ENCODE measurements at places on chromosomes 1 and 21.

- DNase-seq, result no peak
These were observed 2.2 kb downstream of the TMEM54 start for GRCh38 chr1:32898958-32899357.

DNA sequence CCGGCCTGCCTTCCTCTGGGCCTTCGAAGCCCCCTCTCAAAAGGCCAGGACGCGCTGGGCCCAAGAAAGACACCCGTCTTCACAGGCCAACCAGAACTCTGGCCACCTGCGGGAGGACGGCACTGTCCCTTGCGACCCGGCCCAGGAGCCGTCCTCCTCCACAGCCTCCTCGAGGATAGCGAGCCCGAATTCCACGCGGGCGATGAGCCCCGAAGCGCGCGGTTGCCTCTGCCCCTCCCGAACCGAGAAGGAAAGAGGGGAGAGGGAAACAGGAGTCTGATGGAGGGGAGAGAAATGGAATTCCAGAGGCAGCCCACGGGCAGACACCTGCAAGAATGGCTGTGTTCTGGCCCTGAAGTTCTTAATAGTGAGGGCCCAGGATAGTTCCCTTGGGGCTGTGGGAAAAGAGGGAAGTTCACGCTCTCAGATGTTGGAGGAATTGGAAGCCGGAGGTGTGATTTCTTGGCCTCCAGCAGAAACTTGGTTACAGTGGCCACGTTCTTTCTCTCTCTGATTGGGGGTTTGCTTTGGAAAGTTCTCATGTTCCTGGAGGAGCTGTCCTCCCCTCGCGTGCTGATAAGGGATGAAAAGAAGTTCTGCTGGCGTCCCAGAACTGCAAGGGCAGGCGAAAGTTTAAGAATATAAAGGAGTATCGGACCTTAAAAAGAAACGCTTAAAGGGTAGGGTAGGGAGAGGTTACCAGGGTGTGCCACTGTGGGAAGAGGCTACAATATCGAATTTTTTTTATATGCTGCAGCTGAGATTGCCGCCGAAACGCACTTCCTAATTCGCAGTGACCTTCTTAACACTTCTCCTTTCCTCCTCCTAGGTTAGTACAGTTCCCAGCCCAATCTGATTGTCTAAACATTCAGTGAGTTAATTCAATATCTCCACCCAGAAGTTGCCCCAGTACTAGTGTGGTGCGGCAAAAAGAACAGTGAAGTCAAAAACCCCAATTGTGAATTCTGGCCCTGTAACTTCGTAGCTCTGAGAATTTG is 5.8 kb upstream of the SLC44A5 start:
- DNase-seq, result no peak

GRCh38 chr1:202255343-202255742 is 61.7 kb downstream of the LGR6 start:
- no peak for DNase-seq

GRCh38 chr1:44389437-44389836 is 15.6 kb upstream of the RNF220 start:
- no peak for DNase-seq

DNA sequence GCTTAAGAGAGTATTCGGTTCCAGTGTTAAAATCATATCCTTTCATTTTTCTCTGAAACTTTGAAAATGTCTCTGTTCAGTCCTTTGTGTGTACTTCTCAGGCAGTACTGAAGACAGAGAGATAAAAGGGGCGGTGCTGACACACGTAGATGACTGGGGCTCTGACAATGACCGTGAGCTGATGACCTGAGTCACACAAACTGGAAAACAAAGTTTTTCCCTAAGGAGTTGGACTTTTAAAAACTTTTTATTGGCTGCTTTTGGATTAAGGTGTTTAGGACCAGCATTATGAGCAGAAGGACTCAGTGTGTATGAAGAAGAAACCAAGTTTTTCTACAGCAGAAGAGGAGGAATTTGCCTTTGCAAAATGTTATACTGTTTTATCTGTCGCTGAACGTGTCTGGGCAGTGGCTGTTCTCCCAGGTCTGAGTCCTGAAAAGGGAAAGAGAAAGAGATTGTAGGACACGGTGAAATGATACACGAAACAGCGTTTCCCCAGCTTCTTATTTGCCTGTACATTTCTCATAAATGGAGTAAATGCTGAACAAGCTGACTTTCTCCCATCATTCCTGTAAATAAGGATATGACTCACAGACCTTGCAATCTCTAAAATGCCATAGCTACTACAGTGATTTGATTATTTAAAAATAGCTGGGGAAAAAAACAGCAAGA is 51.5 kb downstream of the MAP3K7CL start:
- DNase-seq, result peak; percentile 83

GRCh38 chr1:9020305-9020704 is 5.9 kb downstream of the SLC2A7 start:
- no peak for DNase-seq

- peak; percentile 21 for DNase-seq
These were observed 172.8 kb downstream of the CLEC20A start for GRCh38 chr1:178324003-178324402.

GRCh38 chr1:22643381-22643780 is at the start of gene C1QC:
C1QC (plus strand) TSS chr1:22643633; CDS start chr1:22644024, 391 bp downstream.
- DNase-seq, result no peak

DNA sequence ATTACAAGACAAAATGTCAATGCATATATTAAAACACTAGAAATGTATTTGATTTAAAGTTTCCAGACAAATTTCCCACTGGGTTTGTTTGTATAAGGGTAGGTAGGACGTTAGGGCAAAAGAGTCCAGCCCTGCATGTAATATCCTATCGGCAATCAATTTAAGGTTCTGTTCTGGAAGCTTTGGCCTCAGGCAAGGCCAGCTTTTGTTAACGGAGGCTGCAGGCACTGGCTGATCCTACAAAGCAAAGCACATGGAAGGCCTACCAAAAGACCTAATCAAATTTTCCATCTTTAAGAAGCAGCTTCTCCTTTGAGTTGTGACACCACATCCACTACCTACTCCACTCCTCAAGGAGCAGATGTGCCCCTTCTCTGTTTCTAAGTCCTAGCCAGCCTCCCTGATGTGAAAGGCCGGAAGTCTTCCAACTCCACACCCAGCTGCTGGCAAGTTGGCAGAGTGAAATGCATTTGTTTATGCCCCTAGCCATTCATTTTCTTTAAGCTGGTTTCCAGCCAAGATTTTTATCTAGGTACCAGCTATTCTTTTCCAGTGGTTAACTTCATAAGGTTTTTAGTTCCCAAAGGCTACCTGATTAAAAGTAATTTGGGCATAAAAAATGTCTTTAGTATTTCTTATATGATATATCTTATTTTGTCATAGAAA is 452.6 kb downstream of the PTBP2 start:
- no peak for DNase-seq

DNA sequence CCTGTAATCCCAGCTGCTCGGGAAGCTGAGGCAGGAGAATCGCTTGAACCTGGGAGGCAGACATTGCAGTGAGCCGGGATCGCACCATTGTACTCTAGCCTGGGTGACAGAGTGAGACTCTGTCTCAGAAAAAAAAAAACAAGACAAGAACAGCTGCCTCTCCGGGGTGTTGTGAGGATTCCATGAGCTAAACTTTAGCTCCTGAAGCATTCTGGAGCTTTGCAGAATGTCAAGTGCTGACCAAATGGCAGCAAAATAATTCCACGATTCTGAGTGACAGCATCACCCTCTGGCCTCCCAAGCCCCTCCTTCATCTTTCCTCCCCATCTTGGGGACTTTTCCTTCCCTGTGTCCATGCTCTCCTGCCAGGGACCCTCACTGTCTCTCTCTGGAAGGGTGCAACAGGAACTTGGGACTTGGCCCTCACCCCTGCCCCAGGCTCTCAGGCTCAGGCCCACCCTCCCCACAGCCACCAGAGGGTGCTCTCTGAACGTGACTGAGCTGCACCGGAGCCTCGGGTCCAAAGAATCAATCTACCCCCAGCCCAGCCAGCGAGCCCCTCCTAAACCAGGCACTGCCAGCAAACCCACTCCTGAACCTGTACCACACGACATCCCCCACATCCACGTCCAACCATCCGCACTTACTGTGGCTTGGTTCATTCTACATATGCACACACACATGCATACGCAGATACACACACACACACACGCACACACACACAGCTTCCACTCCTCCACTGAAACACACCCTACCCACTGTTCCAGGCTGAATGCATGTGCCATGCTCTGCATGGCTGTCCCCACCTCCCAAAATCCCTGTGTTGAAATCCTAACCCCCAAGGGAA is 45.7 kb downstream of the ACOT7 start:
- peak; percentile 43 for DNase-seq

DNA sequence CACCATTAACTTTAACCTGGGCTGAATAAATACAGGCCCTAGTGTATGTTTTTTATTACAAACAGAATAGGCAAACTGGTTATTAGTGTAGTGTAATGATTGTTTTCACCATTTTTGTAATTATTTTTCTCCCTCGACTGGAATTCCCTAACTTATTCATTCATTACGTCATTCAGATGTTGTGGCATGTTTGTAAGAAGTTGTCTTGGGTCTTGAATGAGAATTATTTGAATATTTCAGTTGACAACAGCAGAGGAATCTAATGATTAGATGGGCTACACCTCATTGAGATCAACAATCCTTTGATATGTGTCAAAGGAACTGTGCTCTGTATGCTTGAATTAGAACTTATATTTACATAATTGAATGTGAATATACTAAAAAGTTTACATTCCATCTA is 12.8 kb downstream of the XCL1 start:
- DNase-seq, result no peak

DNA sequence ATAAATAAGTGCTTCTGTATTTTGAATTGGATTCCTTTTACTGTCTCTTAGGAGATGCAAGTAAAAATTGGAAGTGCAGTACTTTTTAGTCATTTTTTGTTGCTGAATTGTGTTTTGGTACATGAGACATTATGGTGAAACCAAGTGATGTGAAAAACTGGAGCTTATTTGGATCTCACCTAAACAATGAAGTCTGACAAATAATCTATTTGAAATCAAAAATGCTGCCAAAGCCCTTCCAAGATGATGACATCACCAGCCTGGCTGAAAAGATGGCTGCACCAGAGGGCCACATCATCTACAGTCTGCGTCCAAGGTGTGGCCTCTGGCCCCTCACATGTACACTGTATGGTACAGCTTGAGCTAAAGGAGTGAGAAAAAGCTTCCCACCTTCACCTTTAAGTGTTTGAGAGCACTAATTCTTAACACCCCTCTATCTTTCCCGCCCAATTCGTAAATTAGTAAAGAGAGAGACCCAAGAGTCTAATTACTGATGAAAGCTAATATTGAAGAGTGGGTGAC is 192.5 kb upstream of the ST6GALNAC5 start:
- no peak for DNase-seq

GRCh38 chr1:77399250-77400086 is 117.6 kb downstream of the AK5 start:
- DNase-seq, result no peak

GRCh38 chr1:5680600-5680999 is 311.6 kb downstream of the NPHP4 start:
- DNase-seq, result no peak

DNA sequence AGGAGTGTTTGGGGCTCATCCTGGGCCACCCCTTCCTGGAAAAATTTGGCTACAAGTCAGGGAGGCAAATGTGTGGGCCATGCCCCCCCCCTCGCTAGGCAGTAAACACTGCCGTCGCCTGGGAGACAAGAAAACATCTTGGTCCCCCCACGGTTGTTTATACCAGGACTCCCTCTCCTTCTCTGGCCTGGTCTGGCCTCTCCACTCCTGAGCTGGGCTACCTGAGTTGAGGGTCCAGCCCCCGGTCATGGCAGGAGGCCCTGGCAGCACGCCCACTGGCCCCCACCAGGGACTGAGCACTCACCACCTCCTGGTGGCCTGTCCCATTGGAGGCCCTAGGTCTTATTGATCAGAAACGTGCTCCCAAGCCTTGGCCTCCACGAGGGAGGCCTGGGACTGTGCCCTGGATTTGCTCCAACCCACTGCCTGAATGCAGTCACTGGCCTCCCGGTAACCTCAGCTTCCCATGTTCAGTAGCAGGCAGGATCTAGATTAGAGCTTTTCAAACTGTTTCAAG is 15.8 kb downstream of the KCNQ4 start:
- no peak for DNase-seq

GRCh38 chr1:33374336-33375105 is 53.6 kb upstream of the A3GALT2 start:
- DNase-seq, result no peak

DNA sequence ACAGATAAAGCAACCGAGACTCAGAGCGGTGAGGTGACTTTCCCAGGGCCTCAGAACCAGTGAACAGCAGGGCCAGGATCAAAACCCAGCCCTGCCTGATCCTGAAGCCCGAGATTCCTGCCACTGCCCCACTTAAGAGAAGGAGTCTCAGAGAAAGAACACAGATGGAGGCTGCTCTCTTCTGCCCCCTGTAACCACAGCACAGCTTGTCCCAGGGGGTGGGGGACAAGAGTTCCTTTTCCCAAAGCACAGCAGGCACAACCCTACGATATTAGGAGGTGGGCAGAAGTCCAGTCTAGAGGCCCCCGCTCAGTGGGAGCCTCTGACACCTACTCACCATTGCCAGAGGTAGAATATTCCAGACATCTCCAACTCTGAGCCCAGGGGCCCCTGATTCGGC is 24.0 kb upstream of the VWA5B1 start:
- no peak for DNase-seq

- DNase-seq, result no peak
These were observed 31.8 kb downstream of the C1orf87 start for GRCh38 chr1:60041783-60042182.

DNA sequence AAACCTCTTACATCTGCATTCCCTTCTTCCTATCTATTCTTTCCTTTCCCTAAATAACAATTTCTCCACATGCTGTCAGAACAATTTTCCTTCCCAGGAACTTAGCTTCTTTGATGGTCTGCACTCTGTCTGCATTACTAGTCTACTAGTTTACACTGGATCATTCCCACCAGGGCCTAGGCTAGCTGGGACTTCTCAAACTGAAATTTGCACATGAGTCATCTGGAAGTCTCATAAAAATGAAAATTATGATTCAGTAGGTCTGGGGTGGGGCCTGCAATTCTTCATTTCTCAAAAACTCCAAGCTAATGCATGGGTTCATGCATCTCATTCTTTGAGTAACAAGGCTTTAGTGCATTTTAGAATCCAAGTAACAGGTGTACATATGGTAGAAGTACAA is 74.2 kb downstream of the GABPA start:
- DNase-seq, result peak; percentile 43

DNA sequence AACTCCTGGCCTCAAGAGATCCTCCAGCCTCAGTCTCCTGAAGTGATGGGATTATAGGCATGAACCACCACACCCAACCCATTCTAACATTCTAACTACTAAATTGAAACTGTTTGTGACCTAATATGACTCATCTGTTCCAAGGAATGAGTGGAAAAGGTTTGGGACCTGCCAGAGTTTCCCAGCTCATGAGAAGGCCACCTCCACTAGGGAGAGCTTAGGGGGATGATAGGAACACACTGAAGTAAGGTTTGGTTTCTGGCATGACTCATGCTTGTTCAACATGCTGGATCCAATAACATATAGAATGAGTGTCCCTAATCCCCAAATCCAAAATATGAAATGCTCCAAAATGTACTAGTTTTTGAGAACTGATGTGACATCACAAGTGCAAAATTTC is 18.9 kb upstream of the SCAF4 start:
- peak; percentile 71 for DNase-seq

Data from HT1080 (cell line).